ENCODE measurements at places on chromosomes 2 and 18. TPM values are rescaled to one million over a fixed set of nuclear protein-coding genes. Genes with fewer than 3 reads are reported as not detected.

C2orf80 gene
- total RNA-seq = not detected

METTL8 gene
- 28.7 TPM for total RNA-seq

ABCG8 gene
- total RNA-seq = not detected

RGPD8 gene
- 1.6 TPM for total RNA-seq

FOXI3 gene
- not detected for total RNA-seq

OTOS gene
- not detected for total RNA-seq

GPR35 gene
- total RNA-seq = 0.50 TPM

CIB4 gene
- total RNA-seq = 0.38 TPM

TUBA3E gene
- total RNA-seq = 3.6 TPM

TACR1 gene
- total RNA-seq = 0.06 TPM

TM4SF20 gene
- 8.8 TPM for total RNA-seq

PARD6G gene
- 3.0 TPM for total RNA-seq

RAB27B gene
- total RNA-seq = 10.5 TPM

TIGD1 gene
- 4.9 TPM for total RNA-seq

POTEI gene
- not detected for total RNA-seq

RGPD5 gene
- 4.2 TPM for total RNA-seq

ASPRV1 gene
- total RNA-seq = 0.23 TPM

GNLY gene
- 0.30 TPM for total RNA-seq
